Spleen (tissue), 13 donors: ENCODE measurements at places on chromosomes 1 and 21. TPM values are rescaled to one million over a fixed set of nuclear protein-coding genes. Genes with fewer than 3 reads are reported as not detected.

GRCh38 chr1:242219298-242219901, 220.5 kb upstream of the MAP1LC3C start:
- DNase-seq, result no peak

DNA sequence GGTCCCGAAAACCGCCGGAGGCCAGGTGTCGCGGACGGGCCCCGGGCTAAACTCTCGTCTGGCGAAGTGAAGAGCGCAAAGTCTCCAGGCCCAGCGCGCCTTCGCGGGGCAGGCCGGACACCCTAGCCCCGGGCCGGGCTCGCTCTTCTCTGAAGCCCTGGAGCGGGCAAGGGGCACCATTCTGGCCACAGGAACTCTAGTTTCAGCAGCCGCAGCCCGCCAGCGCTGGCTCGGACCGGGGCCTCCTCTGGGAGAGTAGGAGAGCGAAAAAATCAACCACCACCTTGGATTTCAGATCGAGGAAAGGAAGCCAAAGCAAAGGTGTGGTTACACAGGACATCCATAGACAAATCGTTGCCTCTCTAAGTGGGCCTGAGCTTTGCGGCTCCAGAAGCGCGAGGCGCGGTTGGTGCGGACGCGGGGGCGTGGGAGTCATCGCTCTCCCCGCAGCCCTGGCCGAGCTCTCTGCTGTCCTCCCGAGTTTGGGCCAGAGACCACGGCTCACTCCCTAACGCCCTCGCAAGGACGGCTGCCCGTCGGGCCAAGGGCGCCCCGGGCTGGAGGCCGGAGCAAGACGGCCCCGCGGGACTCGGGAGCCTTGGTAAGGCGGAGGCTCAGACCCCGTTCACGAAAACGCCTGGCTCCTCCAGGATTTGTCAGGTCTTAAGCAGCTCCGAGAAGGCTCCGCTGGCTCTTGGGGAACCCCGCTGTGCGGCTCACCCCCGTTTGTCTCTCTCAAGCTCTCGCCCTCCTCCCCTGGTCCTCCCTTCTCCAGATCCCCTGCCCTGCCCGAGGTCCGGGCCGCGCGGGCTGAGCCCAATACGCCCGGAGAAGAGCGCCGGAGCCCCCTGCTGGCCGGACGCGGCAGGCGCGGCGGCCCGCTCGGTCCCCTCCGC, 132.9 kb upstream of the DPYD start:
- peak; percentile 92 for DNase-seq

SGIP1 gene
- 0.87 TPM for total RNA-seq

DNA sequence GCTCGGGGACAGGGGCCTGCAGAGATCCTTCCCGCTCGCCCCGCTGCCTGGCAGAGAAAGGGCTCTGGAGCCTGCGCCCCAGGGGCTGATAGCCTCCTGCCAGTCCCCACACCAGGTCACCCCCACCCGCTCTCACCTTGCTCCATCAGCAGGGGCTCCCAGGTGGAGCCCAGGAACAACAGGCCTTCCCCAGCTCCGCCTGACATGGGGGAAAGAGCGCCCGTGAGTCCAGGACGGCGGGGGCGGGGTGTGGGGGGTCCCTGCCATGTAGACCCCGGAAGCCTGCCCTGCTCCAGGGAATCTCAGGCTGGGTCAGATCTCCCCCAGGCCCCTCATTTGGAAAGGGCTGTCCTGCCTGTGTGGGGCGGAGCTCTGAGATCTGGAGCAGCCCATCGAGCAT, 166.5 kb downstream of the PRDM16 start:
- DNase-seq, result no peak

GRCh38 chr21:19713313-19713712, 1284.9 kb upstream of the NCAM2 start:
- DNase-seq, result no peak

- DNase-seq, result no peak
Measured at GRCh38 chr1:223717695-223718363, 5.5 kb downstream of the CAPN2 start.

GRCh38 chr21:31052489-31053142, 14.3 kb upstream of the KRTAP19-8 start:
- no peak for DNase-seq

GRCh38 chr1:191348328-191348727, 809.9 kb upstream of the RGS18 start:
- no peak for DNase-seq

DNA sequence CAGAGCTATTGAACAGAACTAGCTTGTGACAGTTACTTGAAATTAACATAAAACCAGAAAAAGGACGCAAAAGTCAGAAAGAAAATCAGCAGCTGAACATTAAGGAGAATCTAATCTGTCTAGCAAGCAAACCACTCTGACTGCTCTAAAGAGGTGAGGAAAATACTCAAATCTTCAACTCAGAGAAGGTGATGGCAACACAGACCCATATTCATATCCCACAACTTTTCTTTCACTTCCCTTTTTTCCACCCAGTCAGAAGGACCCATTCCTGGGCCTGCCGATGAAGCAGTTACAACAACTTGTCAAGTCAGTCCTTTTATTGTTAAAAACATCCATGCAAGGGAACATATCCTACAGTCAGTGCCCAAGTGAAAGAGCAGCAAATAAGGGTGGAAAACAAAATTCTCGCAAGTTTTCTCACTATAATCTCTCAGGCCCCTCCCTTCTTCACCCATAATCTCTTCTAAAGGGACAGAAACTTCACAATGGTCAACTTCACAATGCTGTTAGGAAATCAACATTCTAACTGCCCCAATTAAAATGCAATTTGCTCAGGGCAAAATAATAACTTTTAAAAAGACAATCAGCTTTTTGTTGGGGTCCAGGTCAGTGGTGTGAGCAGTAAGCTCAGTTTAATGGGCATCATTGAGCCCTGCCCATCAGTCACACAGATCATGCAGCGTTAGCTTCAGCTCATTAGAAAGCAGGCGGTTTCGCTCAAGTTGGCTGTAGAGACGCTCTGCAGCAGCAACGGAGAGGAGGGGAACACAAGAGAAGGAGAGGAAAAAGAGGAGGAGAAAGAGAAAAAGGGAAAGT, 3.6 kb upstream of the NUP210L start:
- no peak for DNase-seq

- DNase-seq, result no peak
Measured at GRCh38 chr1:234368320-234369032, 4.8 kb upstream of the COA6 start.

SRGAP2B gene
- 66.3 TPM for total RNA-seq

DNA sequence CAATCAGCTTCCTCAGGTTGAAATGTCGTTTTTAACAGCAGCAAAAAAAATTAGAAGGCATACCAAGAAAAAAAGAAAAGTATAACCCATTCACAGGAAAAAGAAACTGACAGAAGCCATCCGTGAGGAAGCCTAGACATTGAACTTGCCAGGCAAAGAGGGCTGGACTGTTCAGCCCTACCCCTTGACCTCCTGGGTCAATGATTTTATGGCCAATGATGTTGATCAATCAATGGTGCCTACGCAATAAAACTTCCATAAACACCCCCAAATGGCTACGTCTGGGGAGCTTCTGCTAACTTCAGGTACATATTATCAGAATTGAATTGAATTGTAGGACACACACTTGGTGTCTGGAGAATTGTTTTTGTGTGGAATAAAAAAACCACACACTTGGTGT, 4.8 kb upstream of the PSEN2 start:
- no peak for DNase-seq

- DNase-seq, result no peak
Measured at GRCh38 chr1:85984636-85985035, 171.9 kb downstream of the COL24A1 start.
